ENCODE measurements at places on chromosomes 2 and 18.

DNA sequence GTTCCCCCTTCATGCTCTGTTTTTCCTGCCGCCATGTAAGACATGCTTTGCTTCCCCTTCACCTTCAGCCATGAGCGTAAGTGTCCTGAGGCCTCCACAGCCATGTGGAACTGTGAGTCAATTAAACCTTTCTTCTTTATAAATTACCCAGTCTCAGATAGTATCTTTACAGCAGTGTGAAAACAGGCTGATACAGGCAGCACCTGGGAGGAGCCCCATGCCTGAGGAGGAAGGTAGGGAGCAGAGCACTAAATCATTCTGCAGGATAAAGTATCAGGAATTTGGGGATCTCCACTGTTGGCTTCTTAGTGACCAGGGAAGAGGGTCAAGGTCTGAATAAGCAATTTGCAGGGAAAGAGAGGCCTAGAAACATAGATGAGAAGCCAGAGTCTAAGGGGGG, 78.0 kb downstream of the KCNF1 start:
- DNase-seq: no peak

GRCh38 chr18:59358414-59358711, 702 bp downstream of the LMAN1 start:
- DNase-seq: no peak

- no peak for DNase-seq
Measured at GRCh38 chr2:105734762-105735538, 9.8 kb upstream of the NCK2 start.

DNA sequence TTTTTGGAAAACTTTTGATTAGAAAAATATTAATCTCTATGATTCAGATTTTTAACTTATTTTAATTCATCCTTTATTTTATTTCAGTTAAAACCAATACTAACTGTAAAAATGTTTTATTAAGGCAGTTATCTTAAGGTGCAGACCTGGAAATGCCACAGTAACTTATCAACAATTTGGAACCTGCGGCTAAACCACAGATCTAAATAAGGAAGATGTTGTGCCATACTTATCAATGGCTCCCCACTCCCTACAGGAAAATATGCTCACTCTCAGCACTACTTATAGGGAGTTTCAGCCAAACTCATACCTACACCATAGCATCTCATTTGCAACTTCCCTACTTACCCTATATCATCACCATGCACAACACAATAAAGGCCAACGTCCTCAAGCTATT, 226.9 kb upstream of the KYNU start:
- no peak for DNase-seq

DNA sequence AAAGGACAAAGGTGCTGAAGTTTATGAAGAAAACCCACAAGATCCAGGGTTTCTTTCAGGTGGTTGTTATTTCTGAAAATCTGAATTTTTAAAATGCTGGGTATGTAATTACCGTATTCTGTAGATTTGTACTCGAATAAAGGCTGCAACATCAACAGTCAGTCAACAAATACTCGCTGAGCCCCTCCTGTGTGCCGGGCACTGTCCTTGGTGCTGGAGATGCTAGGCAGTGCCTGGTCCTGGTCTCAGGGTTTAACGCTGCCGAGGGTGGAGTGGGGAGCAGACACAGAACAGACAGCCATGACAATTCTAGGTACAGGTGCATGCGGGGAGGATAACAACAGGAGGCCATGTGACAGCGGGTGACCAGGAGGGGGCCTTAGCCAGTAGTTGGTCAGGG, 27.2 kb upstream of the PDIA6 start:
- DNase-seq: no peak

GRCh38 chr2:3823748-3824147, 120.4 kb downstream of the DCDC2C start:
- no peak for DNase-seq

- DNase-seq: no peak
Measured at GRCh38 chr18:55419132-55419946, 168.7 kb downstream of the TCF4 start.

DNA sequence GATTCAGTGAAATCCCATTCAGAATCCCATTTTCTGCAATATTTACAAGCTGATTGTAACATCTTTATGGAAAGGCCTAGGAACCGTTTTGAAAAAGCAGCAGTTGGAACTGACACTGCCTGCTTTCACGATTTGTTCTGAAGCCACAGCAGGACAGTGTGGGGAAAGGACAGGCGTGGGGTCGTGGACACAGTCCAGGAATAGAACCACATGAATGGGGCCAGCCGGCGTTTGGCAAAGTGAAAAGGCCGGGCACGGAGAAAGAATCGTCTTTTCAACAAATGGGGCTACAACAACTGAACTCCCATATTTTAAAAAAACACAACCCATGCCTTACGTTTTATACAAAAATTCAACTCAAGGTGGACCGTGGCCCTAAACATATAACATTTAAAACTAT, 69.8 kb downstream of the SLC66A2 start:
- DNase-seq: no peak

Data from CD4-positive, alpha-beta T cell treated with Interferon alpha-2 for 1 hour (primary cell).